ENCODE measurements at places on chromosomes 7 and 10.

DNA sequence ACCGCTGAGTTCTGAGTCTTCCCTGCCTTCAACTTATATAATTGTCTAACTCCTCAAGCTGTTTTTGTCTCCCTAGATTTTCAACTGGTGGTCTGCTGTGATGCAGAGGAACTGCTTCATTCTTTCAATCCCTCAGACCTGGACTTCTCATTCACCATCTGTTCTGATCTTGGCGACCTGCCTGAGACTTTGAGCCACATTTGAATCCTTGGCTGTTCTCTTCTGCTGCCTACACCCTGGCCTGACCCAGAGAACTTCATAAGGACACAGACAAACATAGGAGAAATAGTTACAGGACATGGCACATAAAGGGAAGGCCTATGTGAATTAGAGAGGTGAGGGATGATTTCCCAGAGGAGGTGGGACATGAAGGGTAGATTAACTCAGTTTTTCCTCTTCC is 326.7 kb downstream of the PTEN start:
- no peak for DNase-seq

GRCh38 chr7:103292122-103292521 is 5.1 kb upstream of the PMPCB start:
- DNase-seq = no peak

DNA sequence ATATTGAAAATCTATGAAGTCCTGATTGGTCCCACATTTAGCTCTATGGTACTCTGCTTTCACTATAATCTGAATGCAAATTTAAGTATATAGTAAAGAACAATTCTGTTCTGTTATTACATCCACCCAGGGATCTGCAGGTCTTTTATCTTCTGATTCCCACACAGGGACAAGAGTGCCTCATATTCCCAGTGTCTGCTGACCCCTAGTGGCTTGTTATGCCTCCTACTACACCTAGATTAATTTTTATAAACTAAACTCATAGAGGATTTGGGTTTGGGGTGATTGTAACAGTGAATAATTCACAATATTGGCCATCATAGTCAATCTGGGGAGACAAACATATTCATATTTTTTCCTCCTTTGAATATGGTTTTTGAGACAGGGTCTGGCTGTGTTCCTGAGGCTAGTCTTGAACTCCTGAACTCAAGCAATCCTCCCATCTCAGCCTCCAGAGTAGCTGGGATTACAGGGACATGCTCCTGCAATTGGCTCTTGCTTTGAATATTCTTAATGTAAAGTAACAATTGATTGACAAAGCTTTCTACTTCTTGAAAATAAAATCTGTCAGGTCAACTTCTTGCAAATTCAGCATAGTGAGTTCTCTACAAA is 282.1 kb downstream of the KCND2 start:
- no peak for DNase-seq

DNA sequence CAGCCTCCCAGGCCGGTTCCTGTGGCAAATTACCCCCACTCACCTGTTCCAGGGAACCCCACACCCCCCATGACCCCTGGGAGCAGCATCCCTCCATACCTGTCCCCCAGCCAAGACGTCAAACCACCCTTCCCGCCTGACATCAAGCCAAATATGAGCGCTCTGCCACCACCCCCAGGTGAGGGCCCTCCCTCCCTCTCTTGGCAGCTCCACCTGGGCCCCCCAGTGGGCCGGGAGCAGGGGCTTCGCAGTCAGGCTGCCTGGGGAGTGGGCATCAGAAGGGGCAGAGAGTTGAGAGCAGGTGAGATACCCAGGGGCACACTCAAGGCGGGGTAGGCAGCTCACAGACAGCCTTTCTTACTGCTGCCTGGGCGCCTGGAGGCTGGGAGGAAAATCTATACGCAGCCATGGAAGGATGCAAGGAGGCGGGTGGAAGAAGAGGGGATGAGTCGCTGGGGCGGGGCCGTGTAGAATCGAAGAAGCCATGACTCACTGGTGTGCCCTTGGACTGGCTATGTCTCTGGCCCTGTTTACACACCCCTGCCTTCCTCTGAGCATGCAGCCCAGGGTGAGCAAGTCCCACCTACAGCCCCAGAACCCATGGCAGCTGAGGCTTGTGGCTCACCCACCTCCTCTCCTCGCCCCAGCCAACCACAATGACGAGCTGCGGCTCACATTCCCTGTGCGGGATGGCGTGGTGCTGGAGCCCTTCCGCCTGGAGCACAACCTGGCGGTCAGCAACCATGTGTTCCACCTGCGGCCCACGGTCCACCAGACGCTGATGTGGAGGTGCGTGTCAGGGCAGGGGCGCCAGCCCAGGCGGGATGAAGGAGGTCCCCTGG is 48.6 kb upstream of the PPIF start:
- DNase-seq = peak; percentile 82

DNA sequence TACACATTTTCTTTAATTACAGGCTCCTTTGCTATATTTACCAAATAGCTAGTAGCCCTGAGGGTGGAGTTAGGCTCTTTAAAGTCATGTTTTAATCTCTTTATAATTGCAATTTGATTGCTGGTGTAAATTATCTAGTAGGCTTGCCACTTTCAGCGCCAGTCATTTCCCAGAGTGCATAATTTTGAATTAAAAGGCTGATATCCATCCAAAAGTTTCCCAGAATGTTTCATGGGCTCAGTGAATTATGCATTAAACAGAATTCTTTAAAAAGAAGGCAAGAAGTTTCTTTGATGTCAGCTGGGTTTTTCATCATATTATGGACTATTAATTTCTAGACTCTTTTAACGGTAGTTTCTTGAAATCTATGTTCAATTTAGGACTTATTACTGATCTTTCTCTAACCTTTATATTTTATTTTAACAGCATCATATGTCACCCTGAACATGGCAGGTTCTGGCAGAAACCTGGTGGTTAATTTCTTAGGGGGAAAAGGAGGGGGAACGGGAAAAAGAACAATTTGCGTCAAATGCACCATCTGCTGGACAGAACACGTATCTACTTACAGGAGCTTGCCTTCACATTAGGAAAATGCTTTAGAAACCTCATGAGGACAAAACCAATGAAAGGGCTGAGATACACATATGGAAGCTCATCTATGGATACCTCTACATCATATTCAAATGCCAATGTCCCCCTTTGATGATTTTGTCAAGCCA is 171.1 kb downstream of the GRM3 start:
- no peak for DNase-seq

GRCh38 chr10:44689368-44689767 is 221.8 kb upstream of the TMEM72 start:
- no peak for DNase-seq

- DNase-seq = no peak
These were observed 67.6 kb downstream of the STK17A start for GRCh38 chr7:43650457-43651052.

GRCh38 chr10:107357033-107357432 is 192.5 kb upstream of the SORCS1 start:
- DNase-seq = no peak

- DNase-seq = peak; percentile 67
These were observed 580 bp downstream of the EEPD1 start for GRCh38 chr7:36153571-36154097.

DNA sequence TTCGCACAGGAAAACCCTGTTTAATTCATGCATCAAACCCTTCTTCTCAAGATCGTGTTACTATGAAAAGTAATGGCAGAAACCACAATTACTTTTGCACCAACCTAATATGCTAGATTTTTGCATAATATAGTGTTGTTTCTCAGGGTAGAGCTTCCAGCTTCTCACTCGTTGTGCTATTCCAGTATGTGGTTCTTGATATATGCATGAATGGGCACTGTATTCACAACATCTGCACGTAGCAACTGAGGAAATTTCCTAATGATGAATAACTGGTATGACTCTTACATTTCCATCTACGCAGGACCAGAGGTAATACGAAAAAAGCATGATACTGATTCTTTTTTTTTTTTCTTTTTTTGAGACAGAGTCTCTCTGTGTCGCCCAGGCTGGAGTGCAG is 326.6 kb upstream of the GALNT17 start:
- DNase-seq = no peak

DNA sequence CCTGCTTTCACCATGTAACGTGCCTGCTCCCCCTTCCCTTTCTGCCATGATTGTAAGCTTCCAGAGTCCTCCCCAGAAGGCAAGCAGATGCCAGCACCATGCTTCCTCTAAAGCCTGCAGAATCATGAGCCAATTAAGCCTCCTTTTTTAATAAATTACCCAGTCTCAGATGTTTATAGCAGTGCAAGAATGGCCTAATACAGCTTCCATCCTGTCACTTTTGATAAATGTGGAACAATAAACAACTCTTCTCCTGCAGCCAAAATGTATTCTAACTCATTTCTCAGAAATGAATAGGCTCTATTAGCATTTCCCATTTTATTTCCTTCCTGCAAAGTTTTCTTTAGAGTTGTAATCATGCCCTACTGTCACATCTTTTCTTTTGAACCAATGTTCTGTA is 43.4 kb downstream of the C7orf25 start:
- DNase-seq = no peak

- no peak for DNase-seq
These were observed 1046.2 kb downstream of the XPNPEP1 start for GRCh38 chr10:108877095-108877561.

- DNase-seq = no peak
These were observed 43.9 kb upstream of the SRGN start for GRCh38 chr10:69043931-69044531.

- DNase-seq = no peak
These were observed 115.9 kb upstream of the CACUL1 start for GRCh38 chr10:118870467-118871243.

DNA sequence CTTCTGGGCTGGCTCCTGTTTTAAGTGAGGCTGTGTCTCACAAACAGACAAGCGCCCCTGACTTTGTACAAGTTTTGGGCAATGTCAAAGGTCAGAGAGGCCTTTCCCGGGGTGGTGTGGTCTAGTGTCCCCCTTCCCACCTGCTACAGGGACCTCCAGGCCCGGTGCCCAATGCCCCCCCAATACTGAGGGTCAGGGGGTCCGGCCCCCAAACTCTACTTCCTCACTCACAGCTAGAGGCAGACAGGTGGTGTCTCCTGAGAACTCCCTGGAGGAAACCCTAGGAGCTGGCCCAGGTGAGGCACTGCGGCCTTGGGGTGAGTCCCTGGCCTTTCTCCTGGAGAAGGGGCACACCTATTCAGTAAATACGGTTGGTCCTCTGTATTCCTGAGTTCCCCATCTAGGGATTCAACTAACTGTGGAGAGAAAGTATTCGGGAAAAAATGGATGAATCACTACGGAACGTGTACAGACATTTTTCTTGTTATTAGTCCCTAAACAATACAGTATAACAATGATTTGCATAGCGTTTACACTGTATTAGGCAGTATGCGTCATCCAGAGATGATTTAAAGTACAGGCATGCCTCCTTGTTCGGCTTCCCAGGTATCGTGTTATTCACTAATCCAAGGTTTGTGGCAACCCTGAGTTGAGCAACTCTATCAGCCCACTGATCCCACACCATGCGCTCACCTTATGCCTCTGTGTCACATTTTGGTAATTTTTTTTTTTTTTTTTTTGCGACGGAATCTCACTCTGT is 308.1 kb downstream of the WDR37 start:
- DNase-seq = no peak

GRCh38 chr7:131242123-131242650 is 85.5 kb upstream of the MKLN1 start:
- DNase-seq = no peak

- DNase-seq = peak; percentile 87
These were observed 93.2 kb upstream of the KIF5B start for GRCh38 chr10:32149252-32149955.

GRCh38 chr7:3140834-3141233 is 97.2 kb upstream of the CARD11 start:
- no peak for DNase-seq

DNA sequence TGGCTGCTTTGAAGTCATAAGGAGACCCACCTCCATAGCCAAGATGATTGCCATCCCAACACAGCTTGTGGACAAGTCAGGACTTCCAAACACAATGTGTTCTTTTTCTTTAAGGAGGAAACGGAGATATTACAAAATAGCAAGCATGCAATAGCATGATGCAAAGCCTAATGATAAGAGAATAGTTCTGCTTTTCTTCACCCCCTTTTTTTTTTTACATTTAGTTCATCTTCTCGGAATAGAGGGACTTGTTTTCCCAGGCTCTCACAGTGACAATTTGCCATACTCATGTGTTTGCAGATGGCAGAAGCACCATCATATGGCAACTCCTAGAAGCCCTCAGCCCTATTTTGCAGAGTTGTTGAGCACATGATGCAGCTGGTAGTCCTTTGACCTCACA is 119.8 kb downstream of the ITGB8 start:
- DNase-seq = no peak

- no peak for DNase-seq
These were observed 439.4 kb downstream of the TYW1 start for GRCh38 chr7:67435894-67436535.

GRCh38 chr10:79027147-79028055 is 41.4 kb upstream of the ZMIZ1 start:
- DNase-seq = peak; percentile 66

GRCh38 chr10:129678186-129678585 is 211.1 kb downstream of the MGMT start:
- no peak for DNase-seq

- DNase-seq = no peak
These were observed 90.0 kb downstream of the GSAP start for GRCh38 chr7:77326131-77326530.

GRCh38 chr7:37287131-37287855 is 161.4 kb downstream of the ELMO1 start:
- no peak for DNase-seq

GRCh38 chr10:46029461-46030030 is 877 bp downstream of the NCOA4 start:
- DNase-seq = no peak

- no peak for DNase-seq
These were observed 72.6 kb downstream of the ADAM12 start for GRCh38 chr10:126315494-126316177.

GRCh38 chr10:71603150-71603549 is 116.4 kb downstream of the C10orf105 start:
- no peak for DNase-seq

DNA sequence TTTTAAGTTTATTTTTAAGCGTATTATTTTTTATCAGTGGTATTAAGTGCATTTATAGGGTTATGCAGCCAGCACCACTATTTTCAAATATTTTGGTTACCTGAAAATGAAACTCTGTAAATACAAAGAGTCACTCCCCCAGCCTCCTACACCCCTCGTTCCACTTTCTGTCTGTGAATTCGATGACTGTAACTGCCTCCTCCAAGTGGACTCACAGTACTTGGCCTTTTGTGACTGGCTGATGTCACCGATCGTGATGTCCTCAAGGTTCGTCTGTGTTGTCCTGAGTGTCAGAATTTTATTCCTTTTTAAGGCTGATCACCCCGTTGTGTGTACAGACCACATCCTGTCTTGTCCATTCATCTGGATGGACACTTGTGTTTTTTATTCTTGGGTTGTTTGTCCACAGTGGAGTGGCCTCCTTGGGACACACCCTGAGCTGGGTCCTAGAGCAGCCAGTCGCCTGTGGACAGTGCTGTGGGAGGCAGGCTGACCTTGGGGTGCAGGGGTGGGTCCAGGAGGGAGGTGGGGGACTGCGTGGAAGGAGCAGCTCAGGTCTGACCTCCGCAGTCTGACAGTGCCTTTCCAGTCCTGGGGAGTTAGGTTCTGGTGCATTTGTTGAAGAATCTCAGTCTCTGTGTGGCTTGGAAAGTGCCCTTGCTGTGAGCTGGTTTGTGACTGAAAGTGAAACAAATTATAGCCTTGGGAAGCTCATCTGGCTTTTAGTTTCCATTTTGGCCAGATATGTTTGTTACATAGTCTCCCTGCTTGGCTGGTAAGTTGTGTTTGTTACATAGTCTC is 6.9 kb downstream of the MTG1 start:
- no peak for DNase-seq

Measured in aorta (tissue), 5 donors.